ENCODE measurements at places on chromosomes 13 and 19.

GRCh38 chr13:100872761-100873160 is 198.2 kb upstream of the TMTC4 start:
- H3K27ac ChIP-seq: no peak overlapping the region
- H3K27me3 ChIP-seq: no peaks in the 10 kb centered on the region
- H3K4me1 ChIP-seq: peaks cover 10% of the 10 kb centered on the region
- H3K36me3 ChIP-seq: no peaks in the 10 kb centered on the region

GRCh38 chr13:48560657-48561337 is 27.9 kb upstream of the RCBTB2 start:
- H3K27me3 ChIP-seq: no peaks in the 10 kb centered on the region
- no peak for DNase-seq
- H3K4me1 ChIP-seq: no peaks in the 10 kb centered on the region
- H3K27ac ChIP-seq: no peak overlapping the region
- H3K36me3 ChIP-seq: no peaks in the 10 kb centered on the region
- H3K4me3 ChIP-seq: no peak overlapping the region

DNA sequence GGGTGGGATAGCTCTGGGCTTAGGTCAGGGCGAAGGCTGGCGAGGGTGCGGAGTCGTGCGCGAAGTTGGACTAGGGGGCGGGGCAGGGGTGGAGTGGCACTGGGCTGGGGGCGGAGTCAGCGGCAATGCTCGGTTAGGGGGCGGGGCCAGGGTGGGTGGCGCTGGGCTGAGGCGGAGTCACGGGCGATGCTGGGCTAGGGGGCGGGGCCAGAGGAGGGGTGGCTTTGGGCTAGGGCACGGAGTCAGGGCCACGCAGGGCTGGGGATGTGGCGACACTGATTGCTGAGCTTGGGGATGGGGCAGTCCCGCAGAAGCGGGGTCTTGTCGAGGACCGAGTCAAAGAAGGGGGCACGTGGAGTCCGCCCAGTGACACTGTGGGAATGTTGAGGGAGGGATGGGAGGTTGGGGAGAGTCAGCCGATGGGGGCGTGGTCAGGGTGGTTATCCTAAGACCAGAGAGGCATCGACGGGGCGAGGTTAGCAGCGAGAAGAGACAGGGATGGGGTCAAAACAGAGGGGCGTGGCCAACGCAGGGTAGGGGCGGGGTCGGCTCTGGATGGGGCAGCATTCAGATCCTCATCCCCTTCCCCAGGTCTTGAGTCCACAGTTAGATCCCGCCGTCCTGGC is 8.7 kb downstream of the HOMER3 start:
- no peaks in the 10 kb centered on the region for H3K27me3 ChIP-seq
- no peak overlapping the region for H3K27ac ChIP-seq
- H3K4me3 ChIP-seq: no peak overlapping the region
- H3K4me1 ChIP-seq: no peaks in the 10 kb centered on the region

- peak; percentile 16 for DNase-seq
- H3K27me3 ChIP-seq: peaks cover 7% of the 10 kb centered on the region
- no peak overlapping the region for H3K4me3 ChIP-seq
These were observed 187.8 kb downstream of the LHFPL6 start for GRCh38 chr13:39415008-39415802.

- peaks cover 3% of the 10 kb centered on the region for H3K36me3 ChIP-seq
- H3K4me1 ChIP-seq: no peaks in the 10 kb centered on the region
- DNase-seq: no peak
- no peak overlapping the region for H3K27ac ChIP-seq
These were observed 1.7 kb downstream of the MYO1F start for GRCh38 chr19:8575467-8575997.

GRCh38 chr13:83378908-83379307 is 503.4 kb downstream of the SLITRK1 start:
- no peaks in the 10 kb centered on the region for H3K4me1 ChIP-seq
- H3K36me3 ChIP-seq: no peaks in the 10 kb centered on the region
- H3K27me3 ChIP-seq: no peaks in the 10 kb centered on the region
- DNase-seq: no peak
- H3K27ac ChIP-seq: no peak overlapping the region

DNA sequence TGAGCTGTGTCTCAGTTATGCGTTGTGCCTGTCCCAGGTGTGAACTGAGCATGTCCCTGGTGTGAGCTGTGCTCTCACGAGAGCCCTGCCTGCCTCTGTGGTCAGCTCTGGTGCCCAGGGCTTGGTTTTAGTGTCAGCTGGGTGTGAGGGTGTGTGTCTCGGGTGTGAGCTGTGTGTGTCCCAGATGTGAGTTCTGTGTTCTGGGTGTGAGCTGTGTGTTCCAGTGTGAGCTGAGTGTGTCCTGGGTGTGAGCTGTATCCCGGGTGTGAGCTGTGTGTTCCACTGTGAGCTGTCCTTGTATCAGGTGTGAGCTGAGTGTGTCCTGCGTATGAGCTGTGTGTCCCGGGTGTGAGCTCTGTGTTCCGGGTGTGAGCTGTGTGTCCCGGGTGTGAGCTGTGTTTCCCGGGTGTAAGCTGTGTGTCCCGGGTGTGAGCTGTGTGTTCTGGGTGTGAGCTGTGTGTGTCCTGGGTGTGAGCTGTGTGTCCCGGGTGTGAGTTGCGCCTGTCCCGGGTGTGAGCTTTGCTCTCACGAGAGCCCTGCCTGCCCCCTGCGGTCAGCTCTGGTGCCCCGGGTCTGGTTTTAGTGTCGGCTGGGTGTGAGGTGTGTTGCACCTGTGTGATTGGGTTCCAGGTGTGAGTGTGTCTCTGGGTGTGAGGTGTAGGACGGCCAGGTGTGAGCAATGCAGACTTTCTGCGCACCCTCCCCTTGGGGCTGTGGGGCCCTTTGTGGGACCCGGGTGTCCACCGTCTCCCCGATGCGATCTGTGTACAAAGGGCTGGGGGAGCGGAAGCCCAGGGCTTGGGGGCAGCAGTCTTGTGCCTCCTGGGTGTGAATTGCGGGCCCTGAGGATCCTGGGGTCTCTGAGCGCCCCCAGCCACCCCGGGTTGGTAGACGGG is 7.1 kb upstream of the PEAK3 start:
- no peak overlapping the region for H3K27ac ChIP-seq
- H3K27me3 ChIP-seq: peaks cover 45% of the 10 kb centered on the region
- peaks cover 10% of the 10 kb centered on the region for H3K36me3 ChIP-seq
- H3K4me1 ChIP-seq: no peaks in the 10 kb centered on the region
- H3K4me3 ChIP-seq: peak overlapping the region; percentile 44

DNA sequence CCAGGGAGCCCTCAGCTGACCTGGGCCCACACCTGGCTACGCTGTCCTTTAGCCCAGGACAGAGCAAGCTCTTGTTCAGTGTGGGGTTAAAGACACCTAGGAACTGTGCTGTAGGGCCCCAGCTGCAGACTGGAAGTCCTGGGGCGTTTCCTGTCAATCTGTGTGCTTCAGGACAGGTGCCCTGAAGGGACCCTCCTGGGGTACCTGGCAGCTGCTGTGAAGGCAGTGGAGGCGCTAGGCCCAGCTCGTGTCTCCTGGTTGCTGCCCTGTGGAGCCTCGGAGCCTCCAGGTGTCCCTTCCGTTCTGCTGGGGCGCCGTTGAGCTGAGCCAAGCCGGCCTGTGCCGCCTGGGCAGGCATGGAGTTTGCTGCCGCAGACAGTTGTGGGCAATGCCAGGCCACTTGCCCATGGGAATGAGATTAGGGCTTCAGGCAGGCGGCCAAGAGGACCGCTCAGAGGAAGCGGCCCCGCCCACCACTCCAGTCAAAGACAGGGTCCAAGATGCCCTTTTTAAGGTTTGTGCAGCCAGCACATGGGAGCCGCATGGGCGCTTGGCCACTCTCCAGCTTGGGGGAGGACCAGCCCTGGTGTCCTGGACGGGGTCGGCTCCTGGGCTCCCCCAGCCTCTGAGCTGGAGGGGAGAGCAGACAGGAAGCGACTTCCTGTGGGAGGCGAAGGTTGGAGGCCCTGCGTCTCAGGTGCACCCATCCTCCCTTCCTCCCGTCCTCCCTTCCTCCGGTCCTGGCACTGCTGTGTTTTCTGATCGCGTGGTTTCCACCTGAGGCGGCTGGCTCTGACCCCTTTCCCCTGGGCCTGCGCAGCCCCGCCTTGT is 4.0 kb downstream of the PTBP1 start:
- H3K4me1 ChIP-seq: peaks cover 10% of the 10 kb centered on the region
- no peak overlapping the region for H3K27ac ChIP-seq
- H3K27me3 ChIP-seq: no peaks in the 10 kb centered on the region

GRCh38 chr19:30222992-30223865 is 149.0 kb upstream of the ZNF536 start:
- DNase-seq: no peak
- peaks cover 7% of the 10 kb centered on the region for H3K4me1 ChIP-seq
- H3K4me3 ChIP-seq: no peak overlapping the region

GRCh38 chr19:45144431-45145269 is 16.1 kb downstream of the NKPD1 start:
- H3K36me3 ChIP-seq: peaks cover 33% of the 10 kb centered on the region
- H3K4me1 ChIP-seq: no peaks in the 10 kb centered on the region
- no peak for DNase-seq
- no peak overlapping the region for H3K4me3 ChIP-seq
- no peaks in the 10 kb centered on the region for H3K27me3 ChIP-seq

DNA sequence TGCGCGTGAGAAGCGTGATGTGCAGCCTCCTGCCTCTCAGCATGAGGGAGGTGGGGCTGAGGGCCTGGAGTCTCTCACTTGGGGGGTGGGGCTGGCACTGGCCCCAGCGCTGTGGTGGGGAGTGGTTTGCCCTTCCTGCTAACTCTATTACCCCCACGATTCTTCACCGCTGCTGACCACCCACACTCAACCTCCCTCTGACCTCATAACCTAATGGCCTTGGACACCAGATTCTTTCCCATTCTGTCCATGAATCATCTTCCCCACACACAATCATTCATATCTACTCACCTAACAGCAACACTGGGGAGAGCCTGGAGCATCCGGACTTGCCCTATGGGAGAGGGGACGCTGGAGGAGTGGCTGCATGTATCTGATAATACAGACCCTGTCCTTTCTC is 8.7 kb downstream of the CD177 start:
- no peak for DNase-seq
- no peaks in the 10 kb centered on the region for H3K4me1 ChIP-seq
- no peaks in the 10 kb centered on the region for H3K36me3 ChIP-seq
- H3K4me3 ChIP-seq: no peak overlapping the region
- no peak overlapping the region for H3K27ac ChIP-seq

GRCh38 chr13:47472516-47472915 is 528.6 kb downstream of the SUCLA2 start:
- H3K4me3 ChIP-seq: no peak overlapping the region
- H3K27me3 ChIP-seq: peaks cover 24% of the 10 kb centered on the region
- no peak for DNase-seq
- H3K4me1 ChIP-seq: no peaks in the 10 kb centered on the region
- H3K27ac ChIP-seq: no peak overlapping the region

DNA sequence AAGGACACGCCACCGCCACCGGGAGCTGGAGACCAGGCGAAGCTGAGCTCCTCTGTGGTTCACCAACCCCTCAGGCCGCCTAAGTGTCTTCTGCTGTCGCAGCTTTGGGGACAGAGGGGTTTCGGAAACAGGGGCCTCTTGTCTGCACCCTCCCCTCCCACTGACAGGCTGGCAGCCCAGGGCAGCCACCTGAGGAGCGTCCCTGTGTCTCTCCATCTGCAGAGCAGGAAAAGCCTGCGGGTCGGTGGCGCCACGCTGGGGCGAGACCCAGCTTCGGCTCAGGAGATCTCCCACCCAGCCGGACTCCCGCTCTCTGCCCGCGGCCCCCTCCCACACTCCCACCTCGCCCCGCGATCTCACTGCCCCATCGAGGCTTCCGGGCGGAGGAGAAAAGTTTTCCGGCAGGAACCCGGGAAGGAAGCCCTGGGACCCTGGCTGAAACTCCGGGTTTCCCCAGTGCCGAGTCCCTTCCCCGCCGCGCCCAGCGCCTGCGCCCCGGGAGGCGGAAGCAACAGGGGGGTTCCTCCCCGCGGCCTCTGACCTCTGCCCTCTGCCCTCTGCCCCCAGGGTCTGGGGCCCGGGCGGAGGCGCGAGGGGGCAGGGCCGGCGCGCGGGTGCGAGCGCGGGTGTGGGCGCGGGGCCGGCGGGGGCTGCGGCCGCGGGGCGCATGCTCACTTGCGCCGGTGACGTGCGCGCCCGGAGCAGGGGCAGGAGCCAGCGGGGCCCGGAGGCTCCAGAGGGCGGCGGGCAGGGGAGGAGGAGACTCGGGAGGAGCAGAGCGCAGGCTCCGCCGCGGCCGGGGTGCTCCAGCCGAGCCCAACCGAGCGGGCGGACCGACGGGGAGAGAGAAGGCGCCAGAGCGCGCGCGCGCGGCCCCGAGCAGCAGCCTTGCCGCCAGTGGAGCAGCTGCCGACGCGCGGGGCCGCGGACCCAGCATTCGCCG is at the start of gene ATP11A:
TSS of gene ATP11A (plus strand) at position 736 of the 943 bp plus-strand sequence. CDS start 379 bp downstream, outside the sequence.
- peak within 1 kb of the TSS; percentile 72 for H3K27ac ChIP-seq
- no peaks in the 10 kb centered on the region for H3K27me3 ChIP-seq
- peaks cover 26% of the 10 kb centered on the region for H3K36me3 ChIP-seq
- DNase-seq: peak; percentile 73
- peaks cover 8% of the 10 kb centered on the region for H3K4me1 ChIP-seq
- H3K4me3 ChIP-seq: peak within 1 kb of the TSS; percentile 62

DNA sequence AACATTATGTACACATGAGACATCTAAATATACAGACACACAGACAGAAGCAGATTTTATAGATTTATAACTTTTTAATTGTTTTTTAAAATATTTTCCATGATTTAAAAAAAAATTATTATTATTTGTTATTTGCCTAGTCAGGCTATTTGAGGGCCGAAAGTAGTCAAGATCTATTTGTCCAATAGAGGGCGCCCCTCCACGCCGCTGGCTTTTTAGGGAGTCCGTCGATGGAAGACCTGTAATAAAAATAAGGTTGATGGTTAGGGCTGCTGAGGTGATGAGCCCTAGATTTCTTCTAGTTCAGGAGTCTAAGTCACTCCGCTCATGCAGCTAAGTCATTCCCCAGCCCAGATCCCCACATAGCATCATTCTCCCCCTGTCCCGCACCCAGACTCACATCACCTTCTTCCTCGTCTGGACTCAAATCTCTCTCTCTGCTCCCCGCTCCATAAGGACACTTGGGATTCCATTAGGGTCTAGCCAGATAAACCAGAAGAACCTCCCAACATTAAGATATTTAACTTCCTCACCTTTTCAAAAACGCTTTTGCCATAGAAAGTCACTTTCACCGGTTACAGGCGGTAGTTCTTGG is 33.9 kb upstream of the CEACAM21 start:
- H3K27me3 ChIP-seq: peaks cover 68% of the 10 kb centered on the region
- H3K4me1 ChIP-seq: peaks cover 21% of the 10 kb centered on the region
- DNase-seq: peak; percentile 74
- H3K4me3 ChIP-seq: no peak overlapping the region
- H3K36me3 ChIP-seq: peaks cover 1% of the 10 kb centered on the region

- no peaks in the 10 kb centered on the region for H3K36me3 ChIP-seq
- H3K4me1 ChIP-seq: peaks cover 8% of the 10 kb centered on the region
- no peak overlapping the region for H3K4me3 ChIP-seq
These were observed 129.0 kb upstream of the SPRY2 start for GRCh38 chr13:80469853-80470381.
